Articular chondrocyte of knee joint (primary cell): ENCODE measurements at places on chromosomes 1 and 21. TPM values are rescaled to one million over a fixed set of nuclear protein-coding genes. Genes with fewer than 3 reads are reported as not detected.

Gene RNF207
- 10.7 and 12.0 TPM in 2 replicates for total RNA-seq

Gene POMGNT1
- 41.6 and 49.8 TPM in 2 replicates for total RNA-seq

Gene BCAN
- total RNA-seq = not detected in 2 replicates

Gene CLCNKA
- not detected in 2 replicates for total RNA-seq

Gene A3GALT2
- not detected in 2 replicates for total RNA-seq

Gene AIRE
- total RNA-seq = not detected in 2 replicates

Gene NMNAT1
- 13.9 and 17.9 TPM in 2 replicates for total RNA-seq

Gene COL24A1
- total RNA-seq = 1.3 and 2.9 TPM in 2 replicates

Gene ELAPOR1
- total RNA-seq = 0.39 and 0.54 TPM in 2 replicates

Gene DIRAS3
- total RNA-seq = 0.43 and 1.0 TPM in 2 replicates

Gene BRDT
- not detected in 2 replicates for total RNA-seq

Gene HMGN2
- total RNA-seq = 382 and 413 TPM in 2 replicates

Gene AMPD1
- not detected in 2 replicates for total RNA-seq

Gene PCP4L1
- total RNA-seq = not detected in 2 replicates

Gene TSPAN1
- 0.91 and 2.2 TPM in 2 replicates for total RNA-seq

Gene AGT
- 2.1 and 2.2 TPM in 2 replicates for total RNA-seq

Gene TRMT13
- total RNA-seq = 18.2 and 21.5 TPM in 2 replicates

Gene ETV3L
- total RNA-seq = not detected in 2 replicates

Gene TPRG1L
- total RNA-seq = 28.0 and 32.9 TPM in 2 replicates

Gene AUNIP
- 0.65 and 1.2 TPM in 2 replicates for total RNA-seq

Gene FAM163A
- total RNA-seq = not detected in 2 replicates

Gene RPTN
- total RNA-seq = 0.13 and 0.54 TPM in 2 replicates

Gene NBPF20
- 2.5 TPM in 2 replicates for total RNA-seq

Gene INAVA
- total RNA-seq = under 0.01 TPM in 2 replicates

Gene ZNF670
- 5.2 and 6.6 TPM in 2 replicates for total RNA-seq

Gene CD34
- total RNA-seq = 0.39 and 0.54 TPM in 2 replicates

Gene GBP6
- total RNA-seq = not detected in 2 replicates

Gene UMODL1
- under 0.01 TPM in 2 replicates for total RNA-seq

Gene KPRP
- not detected in 2 replicates for total RNA-seq

Gene S100A2
- total RNA-seq = 2.9 and 3.1 TPM in 2 replicates

Gene SLFNL1
- 0.43 and 0.65 TPM in 2 replicates for total RNA-seq

Gene LRRC39
- total RNA-seq = 0.39 and 0.76 TPM in 2 replicates

Gene KCNE1
- 0.54 and 0.65 TPM in 2 replicates for total RNA-seq

Gene S100A7
- total RNA-seq = not detected in 2 replicates
